ENCODE measurements at places on chromosomes 3 and 15.

GRCh38 chr15:81751256-81751655, 294.6 kb downstream of the MEX3B start:
- DNase-seq = no peak

DNA sequence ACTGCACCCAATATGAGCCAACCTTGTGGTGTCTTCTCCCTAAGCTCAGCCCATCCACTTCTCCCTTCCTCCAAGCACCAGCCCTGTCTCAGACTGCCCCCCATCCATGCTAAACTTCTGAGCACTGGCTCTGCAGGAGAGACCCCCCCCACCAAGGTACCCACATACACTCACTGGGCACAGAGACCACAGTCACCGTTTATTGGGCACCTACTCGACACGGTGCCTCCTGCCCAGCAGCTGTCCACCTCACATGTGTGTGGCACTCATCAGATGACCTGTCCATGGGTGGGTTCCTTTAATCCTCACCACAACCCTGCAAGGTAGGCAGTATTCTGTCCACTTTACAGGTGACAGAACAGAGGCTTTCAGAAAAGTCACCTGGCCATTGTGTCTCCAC, 22.3 kb upstream of the SFMBT1 start:
- DNase-seq = no peak

DNA sequence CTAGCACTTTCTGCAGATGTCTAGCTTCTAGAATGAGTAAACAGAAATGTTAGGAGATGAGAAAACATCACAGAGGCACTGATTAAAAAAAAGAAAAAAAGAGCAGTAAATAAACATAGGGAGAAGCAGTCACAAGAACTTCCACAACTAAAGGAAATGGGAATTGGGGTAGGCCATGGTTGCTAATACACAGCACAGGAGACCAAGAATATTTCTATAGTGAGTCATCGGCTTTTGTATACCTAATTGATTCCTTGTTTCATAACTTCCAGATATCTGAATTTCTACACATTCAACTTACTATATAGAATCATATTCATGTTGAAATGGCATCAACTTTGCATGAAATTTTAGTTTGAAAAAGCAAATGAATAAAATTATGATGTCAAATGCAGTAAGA, 47.3 kb upstream of the TCF12 start:
- DNase-seq = no peak

DNA sequence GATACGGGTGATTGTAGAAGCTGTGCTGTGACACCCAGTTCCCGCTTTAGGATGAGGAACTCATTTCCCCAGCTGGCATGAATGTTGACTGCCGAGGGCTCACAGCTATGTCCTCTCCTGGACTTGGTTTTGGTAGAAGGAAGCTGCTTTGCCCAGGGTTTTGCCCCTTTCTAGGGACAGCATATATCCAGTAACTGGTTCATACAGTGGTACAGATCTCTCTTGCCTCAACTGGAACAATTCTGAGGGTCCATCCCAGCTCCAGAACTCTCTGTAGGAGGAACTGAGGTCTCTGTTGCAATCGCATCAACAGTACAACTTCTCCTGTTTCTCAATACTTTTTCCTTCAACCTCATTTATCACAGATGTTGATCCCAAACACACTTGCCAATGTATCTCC, 54.5 kb upstream of the FNDC3B start:
- no peak for DNase-seq

GRCh38 chr3:55065331-55065730, 137.5 kb upstream of the LRTM1 start:
- no peak for DNase-seq

DNA sequence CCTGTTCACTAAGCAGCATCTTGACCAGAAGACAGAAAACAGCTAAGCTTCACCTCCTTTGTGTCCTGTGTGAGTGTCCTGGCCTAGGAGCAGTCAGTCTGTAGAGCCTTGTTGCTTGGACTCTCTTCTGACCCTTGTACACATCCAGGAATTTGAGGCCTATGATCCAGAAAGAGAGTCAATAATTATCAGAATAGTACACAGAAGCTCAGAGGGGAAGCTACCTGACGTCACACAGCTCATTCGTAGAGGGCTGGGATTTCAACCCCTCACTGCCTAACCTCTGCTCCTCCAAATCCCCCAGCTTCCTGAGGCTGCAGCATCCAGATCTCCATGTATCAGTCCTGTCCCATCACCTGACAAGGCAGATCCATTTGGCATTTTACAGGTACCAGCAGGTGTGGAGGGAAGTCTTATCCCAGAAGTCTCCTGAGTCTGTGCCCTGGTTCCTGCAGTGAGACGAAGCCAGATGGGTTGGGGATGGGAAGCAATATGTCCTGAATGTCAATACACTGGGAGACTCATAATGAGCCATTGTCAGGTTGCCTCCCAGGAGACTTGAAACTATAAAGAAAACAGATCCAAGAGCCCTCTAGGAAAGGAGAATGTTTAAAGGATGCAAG, 203.1 kb downstream of the MINAR1 start:
- DNase-seq = no peak

DNA sequence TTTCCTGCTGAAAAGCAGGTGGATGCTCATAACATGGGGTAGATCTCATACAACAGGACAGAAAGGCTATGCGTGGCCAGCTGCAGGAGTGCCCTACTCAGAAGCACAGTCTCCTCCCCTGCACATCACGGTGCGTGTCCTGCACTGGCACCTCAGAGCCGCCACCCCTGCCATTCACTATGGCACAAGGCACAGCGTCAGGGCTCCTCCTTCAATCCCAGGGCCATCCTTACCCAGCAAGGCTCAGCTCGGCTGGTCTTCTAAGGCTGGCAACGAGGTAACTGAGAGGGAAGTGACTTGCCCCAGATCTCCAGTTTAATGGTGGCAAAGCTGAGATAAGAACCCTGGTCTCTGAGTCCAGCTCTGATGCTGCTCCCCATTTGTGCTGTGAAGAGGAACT, 97.1 kb downstream of the CPN2 start:
- DNase-seq = no peak

DNA sequence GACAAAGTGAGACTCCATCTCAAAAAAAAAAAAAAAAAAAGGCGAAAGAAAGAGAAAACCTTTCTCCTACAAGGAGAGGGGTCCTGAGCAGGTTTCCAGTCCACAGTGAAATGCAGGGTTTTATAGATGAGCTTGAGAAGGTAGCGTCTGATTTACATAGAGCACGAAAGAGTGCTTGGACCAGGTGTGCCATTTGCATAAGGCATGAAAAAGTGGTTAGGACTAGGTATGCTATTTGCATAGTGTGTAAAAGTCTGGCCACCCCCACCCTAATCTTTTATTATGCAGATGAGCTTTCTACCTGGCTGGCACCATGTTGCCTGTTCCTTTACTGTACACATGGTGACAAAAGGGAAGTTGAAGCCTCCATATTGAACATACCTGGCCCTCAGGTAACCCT, 13.6 kb upstream of the RNU6-1 start:
- DNase-seq = no peak

- DNase-seq = no peak
These were observed 1.7 kb upstream of the RBP2 start for GRCh38 chr3:139477710-139478640.

GRCh38 chr3:196120291-196120951, 38.5 kb upstream of the TFRC start:
- DNase-seq = no peak

- no peak for DNase-seq
These were observed 117.0 kb downstream of the FILIP1L start for GRCh38 chr3:99997293-99997692.

DNA sequence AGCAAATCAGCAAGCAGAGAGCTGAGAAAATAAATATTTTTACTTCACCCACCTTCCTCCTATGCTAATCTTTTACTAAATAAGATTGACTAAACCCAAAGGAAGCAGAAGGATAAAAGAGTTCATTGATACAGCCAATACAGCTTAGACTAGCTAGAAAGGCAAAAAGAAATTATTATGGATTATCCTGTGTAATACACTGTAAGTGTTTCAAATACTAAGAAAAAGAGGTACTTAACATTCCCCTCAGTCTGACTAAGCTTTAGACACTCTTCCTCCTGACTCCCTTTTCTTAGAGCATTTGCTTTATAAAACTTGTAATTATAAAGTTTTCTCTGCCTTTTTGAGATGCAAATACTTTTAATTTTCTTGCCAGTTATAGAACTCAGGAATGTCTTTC, 848.9 kb upstream of the CADM2 start:
- no peak for DNase-seq

DNA sequence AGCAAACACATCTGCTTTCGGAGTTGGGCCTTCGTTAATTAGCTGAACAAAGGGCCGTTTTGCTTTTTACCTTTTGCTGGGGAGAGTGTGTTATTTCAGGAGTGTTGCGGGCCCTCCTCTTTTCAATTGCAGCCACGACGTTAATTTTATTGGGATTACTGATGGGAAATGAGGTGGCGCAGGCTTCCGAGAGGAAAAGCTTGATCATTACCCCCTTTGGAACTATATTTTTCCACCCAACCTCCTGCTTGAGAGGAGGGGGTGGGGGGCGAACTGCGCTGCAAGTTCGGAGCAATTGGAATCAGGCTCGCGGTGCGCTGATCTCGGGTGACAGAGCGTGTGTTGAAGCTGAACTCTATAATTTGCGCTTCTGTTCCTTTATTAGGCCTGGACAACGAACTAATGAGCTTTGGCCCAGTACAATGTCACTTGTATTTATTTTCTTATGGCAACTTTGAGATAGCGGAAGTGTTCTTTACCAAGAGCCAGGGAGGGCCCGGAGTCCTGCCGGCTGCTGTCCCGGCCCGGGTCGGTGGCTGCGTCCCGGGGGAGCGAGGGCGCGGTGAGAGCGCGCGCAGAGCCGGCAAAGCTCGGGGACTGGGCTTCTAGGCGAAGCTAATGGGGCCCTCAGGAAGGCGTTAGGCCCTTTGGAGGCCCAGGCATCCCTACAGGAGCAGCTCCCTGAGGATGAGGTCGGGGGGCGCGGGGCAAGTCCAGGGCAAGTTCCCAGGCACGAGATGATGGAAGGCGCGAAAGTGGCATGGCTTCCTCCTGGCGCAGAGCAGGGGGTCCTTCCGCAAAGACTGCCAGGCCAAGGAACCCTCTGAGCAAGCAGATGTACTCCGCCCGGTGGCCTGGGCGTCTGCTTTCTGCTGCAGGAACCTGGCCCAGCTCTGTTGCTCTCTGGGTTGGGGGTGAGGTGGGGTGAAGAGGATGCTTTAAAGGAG, 12.9 kb downstream of the NR2F2 start:
- DNase-seq = no peak

- DNase-seq = no peak
These were observed 14.8 kb upstream of the CX3CR1 start for GRCh38 chr3:39294446-39295183.

DNA sequence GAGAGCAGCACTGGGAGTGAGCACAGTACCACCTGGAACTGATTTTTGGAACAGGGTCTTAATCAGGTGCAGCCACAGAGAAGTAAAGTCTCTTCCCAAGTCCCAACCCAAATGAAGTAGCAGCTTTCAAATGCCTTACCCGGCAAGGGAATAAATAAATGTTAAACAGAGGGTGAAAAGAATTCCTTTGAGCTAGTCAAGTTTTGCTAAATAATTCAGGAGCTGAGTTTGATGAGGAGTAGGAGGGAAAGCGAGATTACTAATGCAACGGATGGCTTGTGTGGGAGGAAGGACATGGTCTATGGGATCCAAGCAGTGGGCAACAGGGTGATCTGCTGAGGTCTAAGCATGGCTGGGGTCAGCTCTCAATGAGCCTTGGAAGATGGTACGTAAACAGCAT, 204.5 kb upstream of the ST8SIA2 start:
- no peak for DNase-seq

DNA sequence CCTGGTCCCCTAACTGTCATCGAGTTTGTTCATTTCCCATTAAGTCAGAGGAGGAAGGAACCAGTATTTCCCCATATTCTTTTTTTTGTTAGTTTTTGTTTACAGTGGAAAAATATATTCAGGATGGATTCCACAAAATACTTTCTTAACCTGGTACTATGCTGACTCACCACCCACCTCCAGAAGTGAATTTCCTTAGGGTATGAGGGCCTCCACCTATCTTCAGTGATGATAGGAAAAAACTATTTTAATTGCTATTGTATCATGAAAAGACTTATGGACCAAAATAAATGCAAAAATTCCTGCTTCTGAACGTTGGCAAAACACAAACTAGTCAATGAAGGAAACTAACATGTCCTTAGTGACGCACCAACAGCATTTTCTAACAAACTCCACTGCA, 64.2 kb upstream of the FOXP1 start:
- no peak for DNase-seq

All from stimulated activated CD4-positive, alpha-beta T cell treated with anti-CD3 and anti-CD28 coated beads, Interleukin-4, amount 100 ng/mL, for 24 hours (primary cell).